ENCODE measurements at places on chromosomes 7 and 10.

DNA sequence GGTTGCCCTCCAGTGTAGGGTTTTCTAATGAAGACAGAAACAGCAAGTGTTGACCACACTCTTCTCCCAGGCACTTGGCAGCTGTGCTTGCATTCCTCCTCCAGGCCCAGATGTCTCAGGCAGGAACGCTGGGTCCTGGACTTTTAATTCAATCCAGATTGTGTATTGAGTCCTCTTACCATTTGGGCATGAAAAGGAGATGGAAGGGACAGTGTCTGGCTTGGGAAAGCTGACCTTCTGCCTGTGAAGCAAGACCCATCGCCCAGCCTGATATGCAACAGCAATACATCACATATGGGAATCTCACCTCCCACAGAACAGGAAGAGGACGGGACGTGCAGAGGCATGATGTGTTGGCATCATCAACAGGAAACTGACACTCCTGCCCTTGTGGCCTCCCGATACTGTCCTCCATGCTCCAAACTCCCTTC, 174.4 kb upstream of the LYZL2 start:
- no peak for ATAC-seq

DNA sequence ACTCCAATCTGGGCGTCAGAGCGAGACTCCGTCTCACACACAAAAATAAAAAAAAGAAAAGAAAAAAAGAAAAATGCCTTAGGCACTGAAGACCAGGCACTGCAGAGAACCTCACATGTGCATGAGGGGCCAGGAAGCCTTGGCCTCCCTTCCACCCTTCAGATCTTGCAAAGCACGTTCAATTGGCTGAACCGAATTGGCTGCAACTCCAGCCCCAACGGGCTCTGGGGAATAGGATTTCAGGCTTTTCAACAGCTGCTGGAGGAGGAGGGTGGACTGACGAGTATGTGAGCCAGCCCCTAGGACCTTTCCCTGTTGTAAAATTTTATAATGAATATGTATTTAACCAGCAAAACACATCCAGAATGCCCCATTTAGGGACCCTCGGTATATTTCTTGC, 16.7 kb downstream of the TMEM120A start:
- ATAC-seq, result no peak

GRCh38 chr7:151306374-151306773, 35.2 kb upstream of the NUB1 start:
- ATAC-seq, result no peak

- no peak for ATAC-seq
Observed at GRCh38 chr7:85041605-85042216, 145.1 kb downstream of the SEMA3D start.

DNA sequence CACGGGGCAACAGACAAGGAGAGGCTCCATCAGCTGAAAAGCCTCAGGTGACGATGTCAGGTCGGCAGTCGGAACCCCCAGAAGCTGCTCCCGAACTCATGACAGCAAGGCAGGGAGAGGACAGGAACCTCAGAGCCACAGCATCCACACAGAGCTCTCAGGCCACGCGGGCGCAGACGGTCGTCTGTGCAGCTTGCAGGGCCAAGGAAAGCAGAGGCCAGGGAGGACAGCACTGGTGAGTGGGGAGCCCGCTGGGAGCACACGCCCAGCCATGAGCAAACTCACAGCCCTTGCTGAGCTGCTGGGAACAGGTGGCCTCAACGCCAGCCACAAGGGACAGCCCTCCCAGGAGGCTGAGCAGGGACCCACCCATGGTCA, 138.9 kb downstream of the MAD1L1 start:
- ATAC-seq, result no peak

DNA sequence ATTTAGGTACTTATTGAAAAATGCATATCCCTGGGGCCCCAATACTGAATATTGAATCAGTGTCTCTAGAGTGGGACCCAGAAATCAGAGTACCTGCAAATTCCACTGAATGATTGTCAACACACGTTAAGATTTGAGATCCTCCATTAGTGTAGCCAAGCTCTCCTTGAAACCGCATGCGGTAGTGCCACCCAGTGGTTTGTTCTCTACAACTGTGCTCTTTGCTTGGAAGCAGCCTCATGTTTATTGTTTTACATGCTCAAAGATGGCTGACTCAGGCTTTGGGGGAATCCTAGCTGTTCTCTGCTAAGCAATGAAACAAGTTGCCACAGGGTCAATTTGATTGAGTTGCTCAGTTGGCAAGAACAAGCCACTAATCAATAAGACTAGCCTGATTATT, 340.2 kb upstream of the CELF2 start:
- ATAC-seq, result peak; percentile 56

GRCh38 chr10:5550621-5551530, 26.1 kb downstream of the CALML3 start:
- no peak for ATAC-seq

DNA sequence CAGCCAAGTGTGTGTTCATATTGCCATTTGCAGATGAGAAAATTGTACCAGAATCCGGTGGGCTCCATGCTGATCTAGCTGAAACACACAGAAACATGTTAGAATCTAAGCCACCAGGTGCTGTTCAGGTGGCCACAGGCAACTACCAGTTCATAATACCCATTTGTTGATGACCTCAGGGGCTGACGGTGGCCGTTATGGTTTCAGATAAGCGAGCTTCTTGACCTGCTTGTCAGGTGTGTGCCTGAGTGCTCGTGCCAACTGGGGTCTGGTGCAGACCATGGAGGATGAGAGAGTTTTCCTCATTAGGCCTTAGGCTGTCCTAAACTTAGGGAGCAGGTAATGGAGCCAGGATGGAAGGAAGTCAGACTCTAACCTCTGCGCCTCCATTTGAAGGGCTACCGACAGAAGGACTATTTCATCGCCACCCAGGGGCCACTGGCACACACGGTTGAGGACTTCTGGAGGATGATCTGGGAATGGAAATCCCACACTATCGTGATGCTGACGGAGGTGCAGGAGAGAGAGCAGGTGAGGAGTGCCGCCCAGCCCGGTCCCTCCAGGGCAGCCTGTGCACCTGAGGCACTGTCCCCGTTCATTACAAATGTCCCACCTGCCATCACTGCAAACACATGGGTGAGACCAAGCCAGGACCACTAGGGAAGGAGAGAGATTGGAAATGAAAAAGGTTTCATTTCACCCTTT, 53.1 kb downstream of the MKI67 start:
- ATAC-seq, result no peak

GRCh38 chr7:113120647-113121046, 2.3 kb upstream of the SMIM30 start:
- ATAC-seq, result no peak

DNA sequence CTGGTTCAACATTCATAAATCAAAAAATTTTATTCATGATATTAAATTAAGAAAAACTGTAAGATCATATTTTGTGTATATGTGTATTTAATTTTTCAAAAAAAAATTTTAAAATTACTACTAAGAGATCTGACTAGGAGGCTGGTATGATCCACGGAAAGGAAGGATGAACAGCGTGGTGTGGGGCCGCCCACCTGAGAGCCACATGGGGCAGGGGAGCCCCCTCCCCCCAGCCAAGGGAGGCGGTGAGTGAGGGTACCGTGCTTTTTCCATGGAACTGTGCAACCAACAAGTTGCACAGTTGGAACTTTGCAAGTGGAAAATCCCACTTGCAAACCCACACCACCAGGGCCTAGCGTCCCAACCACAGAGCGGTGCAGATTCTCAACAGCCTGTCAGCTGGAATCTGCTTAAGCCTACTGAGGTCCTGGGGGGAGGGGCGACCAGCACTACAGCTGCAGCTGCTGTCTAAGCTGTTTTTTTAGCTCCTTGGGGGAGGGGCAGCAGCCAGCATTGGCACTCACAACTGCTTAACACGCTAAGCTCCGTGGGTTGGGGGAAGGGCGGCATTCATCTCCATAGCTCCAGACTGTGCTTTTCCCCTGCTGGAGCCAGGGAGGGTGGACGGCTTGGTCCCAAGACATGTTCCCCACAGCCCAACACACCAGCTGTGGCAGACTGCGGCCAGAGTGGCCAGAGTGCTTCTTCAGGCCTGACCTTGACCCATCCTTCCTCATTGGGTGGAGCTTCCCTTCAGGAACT, 94.2 kb upstream of the IGFBP3 start:
- ATAC-seq, result no peak

DNA sequence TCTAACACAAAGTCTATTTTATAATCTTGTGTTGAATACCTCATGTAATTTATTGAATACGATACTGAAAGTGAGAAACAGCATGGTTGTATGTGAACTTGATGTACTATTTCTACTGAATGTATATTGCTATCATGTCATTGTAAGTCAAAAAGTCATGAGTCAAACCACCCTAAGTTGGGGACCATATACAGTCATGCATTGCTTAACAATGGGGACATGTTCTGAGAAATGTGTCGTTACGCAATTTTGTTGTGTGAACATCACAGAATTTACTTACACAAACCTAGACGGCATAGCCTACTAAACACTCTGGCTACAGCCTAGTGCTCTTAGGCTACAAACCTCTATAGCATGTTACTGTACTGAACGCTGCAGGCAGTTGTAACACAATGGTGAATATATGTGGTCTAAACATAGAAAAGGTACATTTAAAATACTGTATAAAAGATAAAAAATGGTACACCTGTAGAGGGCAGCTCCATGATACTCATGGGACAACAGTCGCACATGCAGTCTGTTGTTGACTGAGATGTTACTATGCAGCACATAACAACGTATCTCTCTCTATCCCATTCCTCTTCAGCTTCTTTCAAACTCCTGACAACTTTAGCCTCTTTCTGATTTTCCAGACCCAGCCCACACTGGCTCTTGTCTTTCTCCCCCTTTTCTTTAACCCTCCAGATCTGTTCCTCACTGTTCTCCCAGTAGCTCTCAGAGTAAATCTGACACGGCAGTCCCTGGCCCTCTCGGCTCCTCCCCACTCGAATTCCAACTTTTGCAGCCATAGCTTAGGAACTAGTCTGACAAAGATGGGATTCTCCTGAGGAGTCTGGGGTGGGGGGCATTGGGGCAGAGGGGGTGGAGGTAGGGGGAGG, 90.1 kb downstream of the SNX10 start:
- ATAC-seq, result peak; percentile 11

DNA sequence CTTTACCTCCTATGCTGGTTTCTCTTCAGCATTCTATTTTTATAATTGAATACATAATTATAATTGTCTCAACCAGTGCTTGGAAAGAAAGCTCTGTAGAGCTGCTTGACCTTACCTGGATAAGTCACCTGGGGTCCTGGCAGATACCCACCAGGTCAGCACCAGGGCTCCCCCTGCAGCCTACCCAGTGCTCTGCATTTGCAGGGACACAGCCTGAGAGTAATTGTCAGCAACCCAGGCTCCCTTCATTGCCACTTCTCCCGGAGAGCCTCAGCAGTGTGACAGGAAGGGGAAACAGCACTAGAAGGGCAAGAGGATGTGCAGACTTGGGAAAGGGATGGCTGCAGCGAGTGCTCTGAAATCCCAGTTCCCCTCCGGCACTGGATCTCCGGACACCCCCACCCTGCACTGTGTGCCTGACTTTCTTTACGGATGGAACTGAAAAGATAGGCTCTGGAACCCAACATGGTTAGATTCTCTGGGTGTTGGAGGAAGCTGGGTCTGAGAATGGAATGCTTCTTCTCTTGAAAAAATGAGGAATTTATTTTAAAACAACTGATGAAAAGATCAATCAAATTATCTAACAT, 11.4 kb upstream of the PAX4 start:
- ATAC-seq, result no peak

DNA sequence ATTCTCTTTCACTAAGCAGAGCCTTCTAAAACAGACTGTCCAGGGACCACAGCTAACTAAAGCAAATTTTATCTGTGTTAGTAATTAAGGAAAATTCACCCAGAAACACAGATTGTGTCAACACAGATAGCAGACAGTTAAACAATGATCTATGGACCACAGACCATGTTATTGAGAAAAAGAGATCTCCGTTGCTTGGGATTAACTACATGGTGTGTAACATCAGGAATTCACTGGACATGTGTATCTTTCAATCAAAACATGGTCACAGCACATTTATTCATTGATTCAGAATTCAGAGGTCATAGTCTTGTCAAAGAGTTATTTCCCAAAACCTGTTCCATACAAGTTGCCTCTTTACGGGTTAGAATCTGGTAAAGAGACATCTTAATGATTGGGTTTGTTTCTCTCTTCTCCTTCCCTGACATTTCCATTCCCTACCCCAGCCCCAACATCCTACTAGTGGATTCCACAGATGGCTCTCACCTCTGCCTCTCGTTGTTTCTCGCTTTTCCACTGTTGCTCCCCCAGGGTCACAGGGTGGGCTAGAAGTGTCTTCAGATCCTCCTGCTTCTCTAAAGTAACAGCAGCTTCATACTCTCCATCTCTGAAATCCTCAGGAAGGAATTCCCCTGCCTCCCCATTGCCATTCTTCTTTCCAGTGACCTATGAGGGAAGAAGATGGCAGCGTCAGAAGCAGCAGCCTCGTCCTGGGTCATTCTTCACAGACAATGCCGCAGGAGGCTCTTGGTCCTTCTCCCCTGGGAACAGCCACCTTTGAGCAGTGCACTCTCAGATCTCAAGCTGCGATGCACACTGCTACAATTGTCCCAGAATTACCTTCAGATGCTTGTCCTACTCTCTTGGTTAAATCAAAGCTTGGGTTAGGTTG, 958 bp downstream of the ANKRD1 start:
- ATAC-seq, result no peak

GRCh38 chr10:72659694-72660093, 32.2 kb upstream of the MCU start:
- ATAC-seq, result no peak

GRCh38 chr7:93194386-93194785, 31.9 kb downstream of the HEPACAM2 start:
- ATAC-seq, result no peak

- no peak for ATAC-seq
Observed at GRCh38 chr10:75400163-75400770, 1.3 kb downstream of the ZNF503 start.

- ATAC-seq, result no peak
Observed at GRCh38 chr7:46812101-46812675, 769.7 kb downstream of the TNS3 start.

DNA sequence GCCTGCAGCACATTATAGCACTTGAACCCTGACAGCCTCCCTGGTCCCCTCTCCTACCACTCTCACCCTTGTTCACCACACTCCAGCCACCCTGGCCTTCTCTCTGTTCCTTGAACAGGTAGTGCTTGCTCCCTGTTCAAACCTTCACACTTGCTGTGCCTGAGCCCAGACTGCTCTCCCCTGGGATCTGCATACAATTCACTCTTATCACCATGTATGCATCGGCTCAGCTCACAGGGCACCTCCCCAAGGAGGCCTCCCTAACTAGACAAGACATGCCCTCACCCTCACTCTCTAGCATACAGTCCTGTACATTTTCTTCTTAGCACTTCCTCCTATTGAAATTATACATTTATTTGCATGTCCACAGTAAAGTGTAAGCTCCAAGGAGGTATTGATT, 59.3 kb downstream of the FAM13C start:
- no peak for ATAC-seq

Data from activated T-helper 17 cell treated with anti-CD3 and anti-CD28 coated beads, Interleukin-2, amount 50 U/mL, for 72 hours (primary cell).